ENCODE measurements at places on chromosomes 13 and 19. TPM values are rescaled to one million over a fixed set of nuclear protein-coding genes. Genes with fewer than 3 reads are reported as not detected.

Gene OR7A5
- not detected for total RNA-seq

Gene LILRA5
- total RNA-seq: not detected

Gene CLDND2
- total RNA-seq: not detected

Gene EML2
- 20.3 TPM for total RNA-seq

Gene FXYD3
- total RNA-seq: not detected

Gene DACH1
- 36.4 TPM for total RNA-seq

Gene ESD
- total RNA-seq: 90.9 TPM

Gene CNFN
- total RNA-seq: 4.1 TPM

Gene FNDC3A
- total RNA-seq: 39.4 TPM

Gene EID2B
- total RNA-seq: 3.2 TPM

Gene ZIC2
- 3.8 TPM for total RNA-seq

Gene TSSK6
- total RNA-seq: 2.7 TPM

Gene OR7D2
- not detected for total RNA-seq

Gene HSD17B14
- 65.6 TPM for total RNA-seq

Gene LRRC63
- total RNA-seq: not detected

Gene ATP8A2
- 2.1 TPM for total RNA-seq

Gene SERTAD3
- 42.9 TPM for total RNA-seq

Gene APOC4
- total RNA-seq: not detected

DNA sequence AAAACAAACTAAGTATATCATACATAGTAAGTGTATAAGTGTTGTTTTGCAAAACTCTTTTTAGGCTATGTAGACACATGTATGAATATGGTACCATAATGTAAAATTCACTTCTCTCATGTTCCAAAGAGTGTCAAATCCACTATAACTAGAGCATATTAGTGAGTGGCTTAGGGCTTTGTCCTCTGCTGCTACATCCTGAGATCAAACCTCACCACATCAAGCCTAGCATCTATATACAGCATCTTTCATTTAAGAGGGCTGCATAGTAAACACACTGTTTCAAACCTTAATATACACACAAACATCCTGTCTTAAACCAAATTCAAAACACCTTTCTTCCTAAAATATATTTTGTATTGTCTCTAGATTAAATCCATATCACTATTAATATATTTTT, 38.7 kb downstream of the ELF1 start:
- no peak for DNase-seq

DNA sequence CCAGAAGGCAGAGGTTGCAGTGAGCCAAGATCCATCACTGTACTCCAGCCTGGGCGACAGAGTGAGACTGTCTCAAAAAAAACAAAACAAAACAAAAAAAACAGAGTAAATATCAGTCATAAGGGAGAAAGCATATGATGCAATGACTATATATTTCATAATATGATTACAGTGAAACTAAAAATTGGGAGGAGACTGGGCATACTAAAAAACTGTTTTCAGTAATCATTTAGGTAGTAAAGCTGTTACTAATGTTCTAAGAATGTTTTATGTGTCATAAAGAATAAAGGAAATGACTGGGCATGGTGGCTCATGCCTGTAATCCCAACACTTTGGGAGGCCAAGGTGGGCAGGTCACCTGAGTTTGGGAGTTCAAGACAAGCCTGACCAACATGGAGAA, 15.9 kb downstream of the ZNF573 start:
- DNase-seq: no peak

DNA sequence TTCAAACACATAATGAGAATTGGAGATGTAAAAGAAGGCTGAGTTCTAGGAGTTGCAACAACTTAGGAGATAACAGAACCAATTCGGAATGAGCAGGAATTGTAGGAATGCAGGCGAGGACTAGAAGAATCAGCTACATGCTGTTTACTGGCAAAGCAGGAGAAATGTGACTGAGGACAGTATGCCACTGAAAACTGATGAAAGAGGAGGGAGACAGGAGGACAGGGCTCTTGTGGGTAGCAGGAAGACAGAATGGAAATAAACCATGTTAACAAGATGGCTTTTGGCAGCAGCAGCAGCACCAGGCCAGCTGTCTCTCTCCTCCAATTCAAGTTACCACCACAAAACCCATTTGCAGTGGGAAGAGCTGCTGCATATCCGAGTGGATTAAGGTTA, 91.0 kb upstream of the SLC15A1 start:
- no peak for DNase-seq

- DNase-seq: no peak
These were observed 9.4 kb downstream of the ZNF546 start for GRCh38 chr19:40006273-40006691.

DNA sequence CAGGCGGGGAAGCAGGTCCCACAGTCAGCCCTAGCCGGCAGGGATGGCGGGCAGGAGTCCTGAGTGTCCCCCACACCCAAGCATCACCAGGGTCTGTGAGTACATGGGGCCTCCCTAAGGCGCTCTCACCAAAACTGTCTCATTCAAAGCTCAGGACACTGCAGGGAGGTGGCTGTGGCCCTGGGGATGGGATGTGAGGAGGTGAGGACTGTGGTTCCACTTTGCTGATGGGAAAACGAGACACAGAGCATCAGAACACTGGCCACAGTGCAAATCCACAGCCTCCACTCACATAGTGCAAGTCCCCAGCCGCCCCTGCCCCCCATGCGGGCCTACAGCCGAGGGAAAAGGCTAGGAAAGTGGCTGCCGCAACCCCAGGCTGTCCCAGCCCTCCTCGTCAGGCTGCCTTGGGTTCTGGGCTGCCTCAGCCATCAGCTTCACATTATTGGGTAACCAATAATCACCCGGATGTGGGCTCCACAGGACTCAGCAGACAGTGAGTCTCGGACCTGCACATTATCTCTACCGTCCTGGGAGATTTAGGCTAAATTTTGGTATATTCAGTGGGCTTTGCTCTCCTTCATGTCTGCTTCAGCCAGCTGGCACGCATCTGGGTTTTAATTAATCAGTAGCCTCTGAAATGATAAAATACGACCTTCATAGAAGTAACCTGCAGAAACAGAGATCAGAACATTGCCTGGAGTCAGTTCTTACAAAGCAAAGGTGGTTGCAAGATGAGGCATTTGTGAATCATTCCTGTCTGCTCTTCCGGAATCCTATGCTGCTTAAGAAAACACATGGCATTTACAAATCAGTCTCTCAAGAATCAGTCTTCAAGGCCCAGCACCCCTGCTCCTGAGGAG, 77.0 kb downstream of the SOX1 start:
- DNase-seq: no peak

- DNase-seq: no peak
These were observed 10.1 kb downstream of the RHPN2 start for GRCh38 chr19:33054623-33055022.

GRCh38 chr19:50359328-50359818, 6.1 kb downstream of the NAPSA start:
- DNase-seq: no peak

GRCh38 chr13:51111997-51112396, 923 bp upstream of the C13orf42 start:
- DNase-seq: no peak

GRCh38 chr19:19628501-19629134, 598 bp upstream of the LPAR2 start:
- peak; percentile 57 for DNase-seq

GRCh38 chr13:74103196-74103595, 31.0 kb downstream of the KLF12 start:
- DNase-seq: no peak

DNA sequence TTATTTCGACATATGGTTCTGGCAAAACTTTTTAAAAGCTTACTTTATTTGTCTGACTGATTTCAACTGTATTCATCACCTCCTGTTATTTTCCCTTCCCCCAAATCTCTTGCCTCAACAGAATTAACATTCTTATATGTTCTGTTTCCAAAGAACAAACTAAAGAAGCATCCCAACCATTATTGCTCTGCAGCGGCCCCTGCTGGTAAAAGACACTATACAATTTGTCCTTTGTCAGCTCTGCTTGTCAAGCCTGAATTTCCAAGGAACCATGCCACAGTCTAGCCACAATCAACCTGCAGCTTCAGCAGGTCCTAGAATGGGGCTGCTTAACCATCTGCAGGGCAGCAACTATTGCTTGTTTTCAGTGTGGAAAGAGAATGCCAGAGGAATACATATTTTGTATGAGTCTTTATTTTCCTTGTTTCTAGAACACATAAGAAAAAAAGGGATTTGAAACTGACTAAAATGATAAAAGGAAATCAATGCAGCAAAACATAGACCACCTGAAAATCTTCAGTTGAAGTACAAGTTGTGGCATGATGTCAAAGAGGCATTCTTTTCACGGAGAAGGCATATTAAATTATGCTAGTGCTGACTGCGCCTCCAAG, 845.3 kb downstream of the DIAPH3 start:
- DNase-seq: peak; percentile 86

- DNase-seq: no peak
These were observed 23.4 kb downstream of the CCNE1 start for GRCh38 chr19:29834991-29835846.

DNA sequence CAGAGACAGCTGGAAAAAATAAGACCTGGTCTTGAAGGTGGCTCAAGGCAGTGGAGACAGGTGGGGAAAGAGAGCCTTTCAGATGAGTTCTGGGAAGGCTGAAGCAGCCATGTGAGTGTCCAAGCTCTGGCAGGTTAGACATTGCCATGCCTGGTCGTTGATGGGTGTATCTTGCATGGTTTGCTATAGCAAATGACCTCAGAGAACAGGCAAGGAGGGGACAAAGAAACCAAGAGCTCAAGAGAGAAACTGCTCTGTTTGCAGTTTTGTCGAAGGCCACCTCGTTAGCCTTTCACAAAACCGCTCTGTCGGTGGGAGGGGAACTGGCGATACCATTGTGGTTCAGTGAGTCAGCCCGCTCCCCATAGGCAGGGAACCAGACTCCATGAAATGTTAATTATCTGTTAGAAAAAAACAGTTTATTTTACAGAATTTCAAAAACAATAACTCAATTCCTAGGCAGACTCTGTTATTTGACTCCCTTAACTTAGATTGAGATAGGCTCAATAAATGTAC, 82.8 kb upstream of the ARGLU1 start:
- no peak for DNase-seq

- peak; percentile 32 for DNase-seq
These were observed 2.4 kb downstream of the PTPRH start for GRCh38 chr19:55206664-55207500.

DNA sequence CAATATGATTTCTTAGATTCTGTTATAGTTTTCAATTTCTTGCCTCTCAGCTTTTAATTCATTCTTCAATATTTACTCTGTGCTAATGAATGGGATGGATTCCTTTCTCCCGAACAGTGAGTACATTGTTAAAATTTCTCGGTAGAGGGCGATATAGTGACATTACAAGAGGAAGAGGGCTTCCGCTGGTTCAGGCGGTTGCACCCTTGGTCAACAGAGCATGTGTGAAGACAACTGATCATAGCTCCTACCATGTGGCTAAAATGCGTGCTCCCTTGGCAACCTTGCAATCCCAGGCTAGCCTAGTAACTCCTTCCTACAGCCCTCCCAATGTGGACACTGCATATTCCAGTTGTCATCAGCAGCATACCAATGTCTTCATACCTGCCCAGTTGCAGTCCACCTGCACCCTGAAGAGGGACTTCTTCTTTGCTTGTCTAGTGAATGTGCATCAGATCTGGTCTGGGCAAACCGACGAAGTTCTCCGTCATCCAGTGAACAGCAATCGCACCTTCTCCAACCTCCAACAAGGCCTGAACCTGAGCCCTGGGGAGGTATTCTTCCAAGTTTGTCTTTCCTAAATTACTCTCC, 653.0 kb upstream of the GPC6 start:
- DNase-seq: peak; percentile 11

- DNase-seq: no peak
These were observed 38.9 kb downstream of the TEX29 start for GRCh38 chr13:111359237-111359915.

DNA sequence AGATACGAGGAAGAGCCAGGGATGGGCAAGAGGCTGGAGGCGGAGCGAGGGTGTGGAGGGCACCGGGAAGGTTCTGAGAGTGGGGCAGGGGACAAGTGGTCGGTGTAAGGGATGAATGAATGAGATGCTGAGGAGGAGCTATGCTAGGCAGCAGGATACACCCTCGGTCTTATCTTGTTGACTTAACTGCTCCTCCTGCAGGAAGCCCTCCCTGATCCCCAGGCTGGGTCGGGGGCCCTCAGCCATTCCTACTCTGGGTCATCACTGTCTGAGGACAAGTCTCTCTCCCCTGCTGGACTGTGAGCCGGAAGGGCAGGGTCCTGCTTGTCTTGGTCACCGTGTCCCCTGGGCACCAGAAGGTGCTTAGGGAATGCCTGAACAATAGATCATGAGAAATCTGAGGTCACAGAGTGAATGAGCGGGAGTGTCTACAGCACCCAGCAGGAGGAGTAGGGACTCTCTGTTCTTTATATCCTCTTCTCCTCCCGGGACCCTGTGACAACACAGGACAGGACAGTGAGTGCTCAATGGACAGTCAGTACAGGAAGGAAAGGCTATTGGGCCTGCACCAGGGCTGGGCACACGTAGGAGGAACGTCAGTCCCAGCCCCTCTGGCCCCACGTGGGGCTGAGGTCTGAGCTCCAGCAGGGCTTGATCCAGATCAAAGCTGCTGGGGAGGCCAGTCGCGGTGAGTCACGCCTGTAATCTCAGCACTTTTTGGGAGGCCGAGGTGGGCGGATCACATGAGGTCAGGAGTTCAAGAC, 6.5 kb downstream of the NKPD1 start:
- DNase-seq: no peak

DNA sequence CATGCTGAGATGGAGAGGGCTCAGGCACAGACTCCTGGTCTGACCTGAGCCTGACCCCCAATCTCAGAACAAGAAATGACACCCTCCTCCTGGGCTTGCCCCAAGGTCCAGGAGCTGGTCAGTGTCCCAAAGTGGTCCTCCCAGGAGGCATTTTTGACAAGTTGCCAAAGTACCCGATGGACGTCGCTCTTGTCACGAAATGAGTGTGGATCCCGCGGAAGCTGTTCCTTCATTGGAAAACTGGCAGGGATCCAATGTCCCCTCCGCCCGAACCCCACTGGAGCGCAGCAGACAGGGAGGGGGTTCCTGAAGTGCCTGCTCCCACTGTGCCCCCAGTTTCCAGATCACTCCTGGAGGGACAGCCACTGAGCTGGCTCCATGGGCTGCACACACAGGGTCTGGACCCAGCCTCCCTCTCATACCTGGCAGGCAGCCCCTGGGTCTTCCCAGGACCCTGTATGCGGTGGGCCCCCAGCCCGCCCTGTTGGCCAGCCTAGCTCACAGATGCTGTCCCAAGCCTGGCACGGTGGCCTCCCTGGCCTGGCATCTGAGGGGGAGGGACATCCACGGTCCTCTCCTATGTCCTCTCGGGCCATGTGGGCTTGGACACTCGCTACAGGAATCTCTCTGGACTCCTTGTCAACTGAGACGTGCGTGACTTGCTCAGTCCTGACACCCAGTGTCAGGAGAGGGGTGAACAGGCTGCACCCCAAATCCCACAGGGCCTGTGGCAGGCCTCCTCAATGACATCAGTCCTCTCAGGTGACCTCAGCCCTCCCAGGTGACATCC, 12.8 kb upstream of the ZNF14 start:
- DNase-seq: no peak

- DNase-seq: no peak
These were observed 89.9 kb downstream of the FGF14 start for GRCh38 chr13:102311901-102312300.

DNA sequence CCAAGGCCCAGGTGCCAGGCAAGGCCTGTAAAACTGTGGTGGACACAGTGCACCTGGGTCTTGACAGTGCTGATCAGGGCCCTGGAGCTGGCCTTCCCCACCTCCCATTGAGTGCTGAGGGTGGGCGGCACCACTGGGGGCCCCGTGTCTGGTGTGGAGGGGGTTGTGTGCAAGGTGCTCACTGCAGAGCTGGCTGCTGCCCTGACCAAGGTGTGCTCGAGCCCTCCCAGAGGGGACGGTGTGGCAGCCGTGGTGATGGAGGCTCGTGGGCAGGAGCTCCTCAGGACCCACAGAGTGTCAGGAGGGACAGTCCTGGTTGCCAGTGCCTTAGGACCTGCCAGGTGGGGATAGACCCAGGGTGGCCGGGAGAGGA, 23.0 kb downstream of the ATP4B start:
- no peak for DNase-seq
